Globus pallidus (tissue), 1 donor: ENCODE measurements at places on chromosomes 2 and 18.

- no peak for DNase-seq
Measured at GRCh38 chr2:163462993-163463392, 272.8 kb downstream of the FIGN start.

DNA sequence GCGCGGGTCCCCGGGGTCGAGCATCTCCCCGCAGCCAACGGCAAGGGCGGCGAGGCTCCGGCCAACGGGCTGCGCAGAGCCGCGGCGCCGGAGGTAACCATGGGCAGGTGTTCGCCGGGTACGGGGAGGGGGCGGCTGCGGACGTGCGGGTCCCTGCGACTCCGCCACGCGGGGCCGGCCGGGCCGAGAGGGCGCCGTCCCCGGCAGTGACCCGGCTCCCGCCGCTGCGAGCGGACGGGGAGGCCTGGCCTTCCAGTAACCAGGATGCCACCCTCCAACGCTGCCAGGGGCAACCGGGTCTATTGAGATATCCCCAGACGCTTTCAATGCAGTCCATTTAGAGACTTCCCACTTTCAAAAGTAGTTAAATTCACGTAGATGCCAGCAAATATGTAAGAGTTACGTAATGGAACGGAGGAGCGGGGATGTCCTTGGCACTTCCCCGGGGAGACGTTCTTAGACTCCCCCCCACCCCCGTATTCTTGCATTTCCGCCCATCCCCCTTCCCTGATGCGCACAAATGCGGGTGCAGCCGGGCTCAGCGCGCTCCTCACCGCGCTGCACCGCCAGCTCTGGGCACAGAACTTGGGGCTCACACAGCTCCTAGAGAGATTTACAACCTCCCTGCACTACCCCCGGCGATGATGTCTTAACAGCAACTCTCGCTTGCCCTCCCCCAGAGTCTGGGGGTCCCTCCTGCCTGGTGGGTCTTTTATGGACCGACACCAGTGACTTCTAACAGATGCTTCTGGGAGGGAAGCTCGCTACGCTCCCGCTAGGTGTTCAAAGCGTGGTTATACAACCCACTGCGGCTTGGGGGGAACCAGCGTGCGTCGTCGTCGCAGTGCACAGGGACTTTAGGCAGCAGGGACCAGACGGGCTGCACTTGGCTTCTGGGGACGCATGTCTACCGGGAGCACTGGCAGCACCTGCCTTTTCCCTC lies 657 bp downstream of the SGPP2 start:
- DNase-seq: no peak

GRCh38 chr18:9248661-9249060 lies 85.9 kb upstream of the TWSG1 start:
- DNase-seq: no peak

- no peak for DNase-seq
Measured at GRCh38 chr2:68775272-68775842, 40.7 kb downstream of the ARHGAP25 start.

GRCh38 chr18:23827681-23828080 lies 138.4 kb downstream of the LAMA3 start:
- DNase-seq: no peak

- DNase-seq: no peak
Measured at GRCh38 chr2:16661936-16662839, 3.4 kb downstream of the CYRIA start.

DNA sequence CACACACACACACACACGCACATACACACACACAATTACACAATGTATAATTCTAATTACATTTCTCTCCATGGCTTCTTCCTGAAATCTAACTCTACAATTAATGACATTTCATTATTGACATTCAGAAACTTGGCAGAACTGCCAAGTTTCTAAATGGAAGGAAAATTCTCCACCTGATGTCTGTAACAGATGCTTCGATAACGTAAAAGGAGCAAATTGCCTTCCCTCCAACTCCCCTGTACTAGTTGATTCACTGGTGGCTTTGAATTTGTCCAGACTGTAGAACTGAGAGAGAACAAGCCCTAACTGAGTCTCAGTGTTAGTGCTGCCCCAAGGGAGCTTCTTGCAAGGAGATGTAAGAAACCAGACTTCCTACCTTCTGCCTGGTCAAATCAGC lies 255.1 kb upstream of the TMEM200C start:
- no peak for DNase-seq

DNA sequence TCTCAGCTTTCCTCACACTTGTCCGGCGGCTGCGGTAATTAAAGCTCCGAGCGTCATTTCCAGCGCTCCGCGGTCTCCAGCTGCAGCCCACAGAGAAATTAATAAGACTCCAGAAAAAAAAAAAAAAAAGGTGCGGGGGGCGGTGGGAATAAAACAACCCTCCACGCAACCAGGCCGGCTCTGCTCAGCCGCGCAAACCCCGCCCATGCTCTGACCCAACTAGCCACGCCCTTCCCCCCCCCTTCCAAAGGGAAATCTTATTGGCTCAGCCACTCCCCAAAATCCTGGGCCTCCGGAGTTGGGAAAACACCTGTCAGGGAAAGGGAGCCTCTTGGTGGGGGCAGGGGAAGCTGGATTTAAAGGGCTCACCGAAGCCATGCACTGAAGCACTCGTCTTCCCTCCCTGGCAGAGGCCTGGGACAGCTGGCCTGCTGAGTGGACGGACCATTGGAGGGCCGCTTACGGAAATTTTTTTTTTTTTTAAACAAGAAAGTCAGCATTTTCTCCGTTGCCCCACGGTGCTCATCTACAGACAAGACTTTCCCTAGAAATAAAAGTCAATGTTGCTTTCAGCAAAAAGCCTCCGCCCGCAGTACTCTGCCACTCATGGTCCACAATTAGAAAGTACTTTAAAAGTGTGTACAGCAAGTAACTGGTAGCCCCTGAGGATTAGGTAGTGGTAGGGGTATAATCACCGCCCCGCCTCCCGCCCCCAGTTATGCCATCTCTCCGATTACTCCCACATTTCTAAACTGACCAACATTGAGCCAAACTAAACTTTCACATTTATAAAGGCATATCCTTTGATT lies 674 bp upstream of the ERBB4 start:
- peak; percentile 82 for DNase-seq

GRCh38 chr18:67926929-67927864 lies 410.7 kb upstream of the DSEL start:
- no peak for DNase-seq

GRCh38 chr2:81050580-81051095 lies 746.1 kb upstream of the LRRTM1 start:
- DNase-seq: no peak

DNA sequence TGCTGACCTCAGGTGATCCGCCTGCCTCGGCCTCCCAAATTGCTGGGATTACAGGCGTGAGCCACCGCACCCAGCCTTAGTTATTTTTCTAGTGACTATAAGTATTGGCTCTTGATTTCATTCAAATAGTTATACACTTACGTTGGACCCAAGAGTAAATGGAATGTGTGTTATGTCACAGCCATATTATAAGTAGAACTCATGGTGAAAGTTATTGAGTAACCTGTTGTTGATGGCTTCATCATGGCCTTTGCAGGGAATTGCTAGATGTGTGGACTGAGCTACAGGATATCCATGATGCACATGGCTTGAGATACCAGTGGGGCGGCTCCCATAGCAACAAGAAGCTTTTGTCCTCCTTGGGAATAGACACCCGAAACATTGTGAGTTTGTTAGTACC lies 44.7 kb downstream of the AFTPH start:
- DNase-seq: no peak

- DNase-seq: no peak
Measured at GRCh38 chr18:53991202-53991601, 233.3 kb downstream of the MBD2 start.

GRCh38 chr18:49560624-49561288 lies 1.1 kb upstream of the LIPG start:
- no peak for DNase-seq

- DNase-seq: no peak
Measured at GRCh38 chr2:563512-563911, 113.7 kb downstream of the TMEM18 start.

DNA sequence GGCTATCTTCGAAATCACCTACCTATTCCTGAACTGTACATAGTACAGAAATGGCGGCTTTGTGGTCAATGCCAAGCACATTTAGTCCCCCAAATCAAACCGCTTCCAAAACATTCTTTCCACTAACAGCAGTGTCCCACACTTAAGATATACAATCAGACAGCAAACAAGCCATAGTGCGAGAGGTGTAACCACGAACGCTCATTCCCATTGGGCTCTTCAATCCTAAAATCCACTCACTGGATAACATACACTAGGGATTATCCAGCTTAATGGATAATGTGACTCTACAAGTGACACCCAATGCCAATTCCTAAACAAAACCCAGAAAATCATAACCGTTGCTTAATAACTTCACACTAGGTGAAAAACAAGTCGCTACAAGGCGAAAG lies 2.0 kb downstream of the XPO1 start:
- DNase-seq: no peak

DNA sequence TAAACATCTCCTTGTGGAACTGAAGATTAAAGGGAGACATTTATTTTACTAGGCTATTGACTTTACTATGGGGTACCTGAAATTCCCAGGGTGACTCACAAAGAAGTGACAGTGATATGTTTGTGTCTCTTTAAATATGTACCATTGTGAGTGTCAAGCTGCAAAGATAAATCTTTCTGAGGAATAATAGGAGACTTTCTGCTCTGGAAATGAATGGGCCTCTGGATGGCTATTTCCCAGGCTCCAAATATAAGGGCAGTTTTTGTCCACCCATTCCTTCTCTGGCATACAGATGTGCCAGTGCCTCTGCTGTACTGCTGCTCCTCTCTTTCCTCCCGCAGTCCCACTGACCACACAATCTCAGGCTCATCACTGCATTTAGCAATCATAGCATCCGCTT lies 586.4 kb upstream of the CNTNAP5 start:
- peak; percentile 10 for DNase-seq

- DNase-seq: no peak
Measured at GRCh38 chr2:3287896-3288295, 89.7 kb downstream of the EIPR1 start.

DNA sequence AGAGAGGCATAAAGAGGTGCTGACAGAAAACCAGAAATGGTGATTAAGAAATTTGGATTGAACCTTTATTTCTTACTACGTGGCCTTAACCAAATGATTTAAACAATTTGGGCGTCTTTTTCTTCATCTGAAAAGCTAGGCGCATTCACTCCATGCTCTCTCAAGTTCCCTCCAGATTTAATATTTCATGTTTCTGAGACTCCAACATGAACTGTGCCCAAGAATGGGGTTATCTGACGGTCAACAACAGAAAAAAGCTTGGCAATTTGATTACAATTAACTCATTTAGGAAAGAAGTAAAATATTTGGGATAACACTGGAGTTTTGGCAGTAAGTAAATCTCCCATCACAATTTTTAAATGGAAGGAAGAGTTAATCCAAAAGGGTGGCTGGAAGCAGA lies 345.4 kb downstream of the ARHGAP15 start:
- DNase-seq: no peak

DNA sequence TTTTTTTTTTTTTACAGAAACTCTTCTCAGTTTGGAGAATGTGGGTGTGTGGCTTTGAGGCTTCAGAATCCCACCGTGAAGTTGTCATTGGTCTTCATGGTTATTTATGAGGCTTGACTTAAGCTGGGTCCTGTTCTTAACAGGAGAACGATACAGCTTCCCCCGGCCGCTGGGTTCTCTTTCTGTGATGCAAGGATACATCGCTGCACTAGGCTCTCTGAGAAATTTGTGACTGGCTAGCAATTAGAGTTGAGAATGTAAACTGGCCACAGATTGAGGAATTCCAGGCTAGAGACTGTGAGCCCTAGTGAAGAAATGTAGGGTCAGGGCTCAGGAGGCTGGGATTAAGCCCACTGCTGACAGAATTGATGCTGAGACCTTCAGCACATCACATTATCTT lies 29.8 kb downstream of the MGAT5 start:
- DNase-seq: no peak

DNA sequence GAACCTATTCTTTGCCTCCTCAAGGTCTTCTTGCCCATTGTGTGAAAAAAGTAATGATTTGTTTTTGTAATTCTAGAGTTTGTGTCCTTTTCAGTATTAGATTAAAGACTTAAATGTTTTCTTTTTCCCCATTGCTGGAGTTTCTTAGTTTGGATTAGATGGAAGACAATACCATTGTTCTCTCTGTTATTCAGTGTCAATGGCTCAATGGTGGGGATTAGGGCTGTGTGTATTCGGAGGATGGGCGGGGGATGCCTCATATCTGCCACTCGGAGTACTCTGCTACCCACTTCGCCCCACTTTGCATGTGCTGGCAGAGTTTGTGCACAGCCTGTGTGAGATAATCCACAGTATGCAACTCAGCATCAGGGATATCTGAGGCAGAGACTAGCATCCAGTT lies 90.1 kb downstream of the KLHL29 start:
- DNase-seq: no peak

DNA sequence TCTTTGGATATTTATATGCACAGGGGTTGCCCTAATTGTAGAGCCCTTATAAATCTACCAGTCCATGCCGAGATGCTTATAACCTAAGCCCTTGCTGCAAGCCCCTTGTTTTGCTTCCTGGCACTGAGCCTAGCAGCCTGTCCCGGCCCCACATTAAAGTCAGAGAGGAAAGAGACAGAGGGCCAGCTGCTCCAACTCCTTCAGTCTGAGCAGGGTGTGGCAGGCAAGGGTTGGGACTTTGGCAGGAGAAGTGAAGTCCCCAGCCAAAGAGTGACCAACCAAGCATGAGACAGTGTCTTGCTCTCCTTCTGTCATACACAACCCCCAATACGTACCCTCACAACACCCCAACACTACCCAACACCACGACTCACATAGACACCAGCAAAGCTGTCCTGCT lies 54.7 kb upstream of the FZD7 start:
- no peak for DNase-seq

DNA sequence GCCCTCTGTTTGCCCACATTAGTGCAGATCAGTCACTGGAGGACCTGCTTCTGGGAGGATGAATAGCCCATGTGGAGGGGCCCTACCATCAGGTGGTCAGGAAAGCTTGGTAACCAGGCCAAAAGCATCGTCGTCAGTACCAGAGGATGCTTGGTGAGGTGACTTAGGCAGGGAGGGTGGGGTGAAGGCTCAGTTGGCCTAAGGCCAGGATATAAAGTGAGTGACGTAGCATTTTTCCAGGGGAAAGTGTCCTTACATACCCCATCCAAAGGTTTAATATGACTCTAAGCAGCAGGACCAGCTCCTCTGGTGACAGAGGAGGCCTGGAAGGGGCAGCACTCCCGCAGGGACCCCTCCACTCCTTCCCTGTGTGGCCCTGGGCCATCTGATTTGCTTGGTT lies 27.7 kb upstream of the DNMT3A start:
- no peak for DNase-seq

DNA sequence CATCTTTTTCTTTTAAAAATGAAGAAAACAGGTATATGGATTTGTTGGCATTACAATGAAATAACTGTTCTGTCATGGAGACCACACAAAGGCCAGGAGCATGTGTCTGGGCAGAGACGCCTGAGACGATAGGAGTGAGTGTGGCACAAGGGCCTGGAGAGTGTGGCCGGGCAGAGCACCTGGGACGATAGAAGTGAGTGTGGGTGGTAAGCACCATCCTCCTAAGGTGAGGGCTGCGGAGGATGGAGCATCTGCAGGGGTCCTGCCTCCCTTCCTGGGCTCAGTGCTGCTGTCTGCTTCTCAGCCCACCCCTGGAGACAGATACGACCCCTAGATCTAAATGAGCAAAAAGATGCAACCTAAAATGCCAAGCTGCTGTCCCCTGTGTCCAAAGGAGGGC lies 184.9 kb downstream of the MYT1L start:
- no peak for DNase-seq

- no peak for DNase-seq
Measured at GRCh38 chr2:219213486-219214071, 5.2 kb downstream of the ABCB6 start.
